ENCODE measurements at places on chromosomes 2 and 18.
A peak's percentile ranks its signal among the peaks of the same experiment; 100 is the strongest.

- peak; percentile 34 for DNase-seq
Observed at GRCh38 chr2:172783165-172783898, 47.7 kb downstream of the RAPGEF4 start.

DNA sequence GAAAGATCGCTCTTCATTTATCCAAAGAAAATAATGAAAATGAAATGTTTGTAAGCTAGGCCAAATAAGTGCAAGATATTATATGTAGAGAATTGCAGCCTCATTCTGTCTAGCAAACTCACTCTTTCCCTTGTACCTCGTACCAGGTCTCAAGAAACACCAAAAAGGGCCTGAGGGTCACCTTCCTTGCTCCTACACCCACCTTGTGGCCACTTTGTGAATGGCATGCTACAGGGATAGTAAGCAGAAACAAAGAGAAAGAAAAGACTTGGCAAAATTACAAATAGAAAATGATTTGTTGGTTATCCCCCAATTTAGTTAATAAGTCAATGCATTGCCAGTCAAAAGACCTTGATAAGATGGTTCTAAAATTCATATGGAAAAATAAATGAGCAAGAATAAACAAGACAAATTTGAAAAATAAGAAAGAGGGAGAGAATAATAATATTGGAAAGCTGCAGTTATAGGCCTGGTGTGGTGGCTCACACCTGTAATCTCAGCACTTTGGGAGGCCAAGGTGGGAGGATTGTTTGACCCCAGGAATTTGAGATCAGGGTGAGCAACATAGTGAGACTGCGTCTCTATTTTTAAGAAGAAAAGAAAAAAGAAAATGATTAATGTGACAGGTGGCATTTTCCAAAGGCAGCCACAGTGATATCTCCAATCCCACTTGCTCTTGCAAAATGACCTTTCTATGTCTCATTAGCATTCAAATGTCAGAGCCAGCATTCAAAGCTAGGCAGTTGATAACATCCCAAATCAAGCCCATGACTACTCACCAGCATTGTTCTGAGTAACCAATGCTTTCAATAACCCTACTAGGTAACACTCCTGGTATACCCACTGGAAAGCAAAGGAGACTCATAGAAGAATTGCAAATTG, 38.8 kb upstream of the BMP10 start:
- no peak for DNase-seq

DNA sequence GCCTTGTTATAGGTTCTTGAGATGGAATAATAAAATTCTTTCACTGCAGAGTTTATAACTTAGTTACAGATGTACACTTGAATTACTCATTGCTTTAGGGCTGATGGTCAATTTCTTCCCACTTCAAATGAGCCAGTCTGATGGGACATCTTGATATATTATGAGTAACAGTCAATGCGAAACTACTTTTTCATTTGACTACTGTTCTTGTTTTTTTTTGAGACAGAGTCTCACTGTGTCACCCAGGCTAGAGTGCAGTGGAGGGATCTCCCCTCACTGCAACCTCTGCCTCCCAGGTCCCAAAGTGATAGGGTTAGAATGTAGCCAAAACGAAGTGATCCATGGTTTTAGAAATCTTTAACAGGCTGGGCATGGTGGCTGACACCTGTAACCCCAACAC, 57.1 kb downstream of the ST3GAL5 start:
- DNase-seq, result no peak

DNA sequence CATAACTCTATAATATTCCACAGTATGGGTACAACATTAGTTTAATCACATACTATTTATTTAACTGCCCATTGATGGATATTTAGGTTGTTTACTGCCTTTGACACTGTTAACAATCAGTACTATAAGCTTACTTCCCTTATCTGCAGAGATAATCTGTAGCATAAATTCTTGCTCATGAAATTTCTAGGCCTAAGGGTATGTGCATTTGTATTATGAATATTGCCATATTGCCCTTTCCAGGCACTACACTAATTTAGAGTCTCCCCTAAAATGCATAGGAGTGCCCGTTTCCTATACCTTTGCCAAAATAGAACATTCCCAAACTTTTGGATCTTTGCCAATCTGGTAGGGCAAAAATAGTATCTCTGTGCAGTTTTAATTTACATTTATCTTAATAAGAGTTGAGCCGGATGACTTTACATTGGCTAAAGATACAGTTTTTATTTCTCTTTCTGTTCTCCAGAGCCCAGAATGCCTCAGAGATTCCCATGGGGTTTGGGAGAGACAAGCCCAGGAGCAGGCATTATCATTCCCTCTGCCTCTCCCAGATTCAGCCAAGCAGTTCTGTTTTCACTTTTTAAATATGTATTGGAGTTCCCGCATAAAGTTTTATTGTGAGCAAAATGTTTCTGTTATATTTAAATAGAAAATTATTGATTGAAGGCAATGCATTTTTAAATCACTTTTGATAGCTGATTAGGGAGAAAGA, 102.8 kb downstream of the CAPN13 start:
- DNase-seq, result no peak

DNA sequence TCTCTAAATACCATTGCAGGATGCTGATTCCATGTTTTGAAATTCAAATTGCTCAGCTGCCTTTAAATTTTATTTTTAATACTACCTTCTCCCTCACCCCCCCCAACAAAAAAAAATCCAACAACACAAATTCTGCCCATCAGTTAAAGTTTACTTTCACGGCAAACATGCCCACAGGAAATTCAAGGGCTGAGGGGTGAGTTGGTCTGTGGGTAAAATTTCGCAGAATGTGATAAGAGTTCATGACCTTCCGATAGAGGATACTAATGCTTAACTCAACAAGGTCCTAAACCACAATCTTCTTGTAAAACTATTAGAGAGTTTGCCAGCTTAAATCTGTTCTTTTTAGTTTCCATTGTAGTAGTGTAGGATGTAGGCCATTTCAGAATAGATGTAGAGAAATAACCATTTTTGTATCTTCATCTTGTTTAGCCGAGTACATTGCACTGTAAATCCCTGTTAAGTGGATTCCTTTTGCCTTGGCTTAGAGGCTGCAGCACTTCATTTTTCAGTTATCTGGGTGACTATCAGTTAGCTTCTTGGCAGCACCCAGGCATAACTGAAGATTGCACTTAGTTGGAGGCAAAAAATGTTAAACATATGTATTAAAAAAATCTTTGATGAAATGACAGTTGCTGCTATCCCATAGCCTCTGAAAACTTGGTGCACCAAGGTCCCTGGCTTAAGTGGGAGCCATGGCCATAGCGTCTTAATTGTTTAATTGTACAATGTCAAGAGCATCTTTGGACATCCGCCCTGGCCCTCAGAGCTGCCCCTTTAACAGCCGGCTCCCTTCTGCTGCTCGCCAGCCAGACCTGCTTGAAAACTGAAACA, 232.3 kb downstream of the HAUS1 start:
- no peak for DNase-seq

GRCh38 chr2:111647359-111647758, 236.6 kb downstream of the ANAPC1 start:
- DNase-seq, result no peak

- DNase-seq, result no peak
Observed at GRCh38 chr2:226337941-226338600, 461.5 kb downstream of the IRS1 start.

DNA sequence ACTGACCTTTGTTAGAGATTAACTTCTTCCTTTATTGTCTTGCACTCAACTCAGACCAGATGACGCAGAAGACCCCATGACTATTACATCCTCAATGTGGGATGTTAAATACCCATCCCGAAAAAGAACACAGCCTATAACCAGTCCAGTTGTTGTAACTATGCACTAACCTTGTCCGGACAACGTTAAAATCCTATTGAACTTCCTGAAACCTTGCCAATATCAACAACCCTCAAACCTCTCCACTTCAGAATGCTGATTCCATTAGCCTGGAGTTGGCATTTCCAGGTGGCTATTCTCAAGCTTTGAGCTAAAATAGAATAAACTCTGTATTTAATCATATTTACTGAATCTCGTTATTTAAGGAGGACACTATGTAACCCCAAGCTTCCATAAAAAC, 13.6 kb downstream of the NMS start:
- DNase-seq, result no peak

DNA sequence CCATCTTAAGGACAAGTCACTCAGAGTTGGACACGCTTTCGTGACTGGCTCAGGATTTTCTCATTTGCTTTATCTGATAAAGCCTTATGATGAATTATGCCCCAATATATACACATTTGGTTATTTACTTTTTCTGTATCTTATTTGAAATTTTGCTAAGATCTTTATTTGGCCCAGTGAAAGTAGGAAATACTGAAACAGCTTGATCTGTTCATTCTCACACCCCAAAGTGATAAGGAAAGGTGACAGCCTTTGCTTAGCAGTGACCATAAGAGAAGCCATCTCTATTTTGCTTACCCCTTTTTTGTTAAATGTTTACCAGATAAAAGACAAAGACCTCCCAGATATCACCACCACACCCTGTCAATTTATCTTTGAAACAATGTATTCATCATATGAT, 428.3 kb downstream of the PARD3B start:
- no peak for DNase-seq

DNA sequence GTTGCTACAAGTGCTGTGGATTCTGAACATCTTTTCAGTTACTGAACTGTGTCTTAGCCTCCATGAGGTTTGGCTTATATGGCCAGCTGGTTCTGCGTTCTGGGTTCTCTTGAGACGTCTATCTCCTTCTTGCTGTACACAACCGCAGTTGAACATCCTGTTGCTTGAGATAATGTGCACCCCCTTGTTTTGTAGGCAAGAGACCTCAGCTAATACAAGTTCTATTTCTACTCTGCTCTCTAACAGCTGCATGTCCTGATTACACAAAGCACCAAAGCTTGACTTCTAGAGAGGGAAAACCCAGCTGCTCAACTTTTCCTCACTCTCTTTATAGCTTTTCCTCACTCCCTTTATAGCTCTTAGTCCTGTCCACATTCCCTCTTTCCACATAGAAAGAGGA, 176.0 kb downstream of the LTBP1 start:
- no peak for DNase-seq
